Hematopoietic multipotent progenitor cell (in vitro differentiated cells): ENCODE measurements at places on chromosomes 6 and 20.

DNA sequence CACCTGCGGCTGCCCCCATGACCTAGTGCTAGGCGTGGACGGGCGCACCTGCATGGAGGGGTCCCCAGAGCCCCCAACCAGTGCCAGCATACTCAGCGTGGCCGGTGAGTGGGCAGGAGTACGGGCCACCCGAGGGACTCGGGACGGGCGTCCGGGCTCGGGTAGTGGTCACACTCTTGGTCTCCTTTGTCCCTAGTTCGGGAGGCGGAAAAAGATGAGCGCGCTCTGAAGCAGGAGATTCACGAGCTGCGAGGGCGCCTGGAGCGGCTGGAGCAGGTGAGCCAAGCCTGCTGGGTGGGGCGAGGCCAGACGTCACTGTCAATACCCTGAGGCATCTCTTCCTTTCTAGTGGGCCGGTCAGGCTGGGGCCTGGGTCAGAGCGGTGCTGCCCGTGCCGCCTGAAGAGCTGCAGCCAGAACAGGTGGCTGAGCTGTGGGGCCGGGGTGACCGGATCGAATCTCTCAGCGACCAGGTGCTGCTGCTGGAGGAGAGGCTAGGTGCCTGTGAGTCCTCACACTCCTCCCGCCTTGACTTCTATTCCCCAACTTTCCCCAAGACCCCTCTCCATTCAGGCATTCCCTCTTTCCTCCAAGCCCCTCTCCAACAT lies 2.9 kb downstream of the EGFL8 start:
- DNase-seq: no peak

- peak; percentile 42 for DNase-seq
Observed at GRCh38 chr6:7052443-7053011, 55.2 kb upstream of the RREB1 start.

DNA sequence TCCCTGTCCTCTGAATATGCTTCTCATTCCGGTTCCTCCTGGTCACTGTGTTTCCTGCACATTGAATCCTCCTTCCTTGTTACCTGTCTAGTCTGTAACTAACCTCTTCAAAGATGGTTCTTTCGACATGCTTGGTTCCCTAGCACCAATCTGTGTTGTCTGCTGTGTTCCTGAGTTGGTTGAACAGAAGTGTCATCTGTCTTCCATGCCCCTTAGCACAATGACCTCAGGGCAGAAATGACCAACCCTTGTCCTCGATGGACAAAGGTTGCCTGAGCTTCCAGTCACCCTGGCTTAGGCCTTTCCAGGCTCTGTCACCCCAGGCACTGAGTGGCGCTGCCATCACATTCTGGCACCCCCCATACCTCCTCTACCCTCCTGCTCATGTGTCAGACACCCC lies 266.8 kb upstream of the RIN2 start:
- DNase-seq: no peak

GRCh38 chr6:34243131-34243771 lies 5.6 kb downstream of the SMIM29 start:
- peak; percentile 56 for DNase-seq

GRCh38 chr6:35554811-35555210 lies 42.1 kb upstream of the TULP1 start:
- DNase-seq: no peak

GRCh38 chr6:153059757-153060156 lies 57.2 kb upstream of the MTRF1L start:
- no peak for DNase-seq

DNA sequence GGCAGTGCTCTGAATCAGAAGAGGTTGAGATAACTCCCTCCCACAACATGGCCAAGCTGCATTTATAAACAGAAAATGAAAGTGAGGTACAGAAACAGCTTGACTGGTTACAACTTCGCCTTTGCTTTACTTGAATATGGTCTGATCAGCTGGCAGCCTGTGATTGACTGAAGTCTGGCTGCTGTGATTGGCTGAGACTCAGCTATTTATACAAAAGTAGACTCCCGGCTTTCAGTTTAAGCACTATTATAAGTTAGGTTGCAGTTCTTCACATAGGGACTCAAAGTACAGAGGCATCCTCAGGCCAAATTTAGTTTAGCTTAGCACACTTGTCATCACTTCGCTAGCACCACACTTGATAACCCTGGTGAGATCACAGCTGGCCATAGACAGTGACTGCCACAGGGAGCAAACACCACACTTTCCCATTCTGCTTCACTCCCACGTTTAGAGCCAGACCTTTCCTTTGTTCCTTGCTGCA lies 362.6 kb downstream of the EPM2A start:
- no peak for DNase-seq

GRCh38 chr20:46710153-46710913 lies 884 bp downstream of the SLC2A10 start:
- DNase-seq: no peak

GRCh38 chr20:50837532-50838321 lies 42.9 kb downstream of the BCAS4 start:
- peak; percentile 36 for DNase-seq

GRCh38 chr6:157483770-157484169 lies 102.8 kb downstream of the ZDHHC14 start:
- DNase-seq: no peak

GRCh38 chr6:2768696-2769095 lies 3.5 kb downstream of the WRNIP1 start:
- no peak for DNase-seq

DNA sequence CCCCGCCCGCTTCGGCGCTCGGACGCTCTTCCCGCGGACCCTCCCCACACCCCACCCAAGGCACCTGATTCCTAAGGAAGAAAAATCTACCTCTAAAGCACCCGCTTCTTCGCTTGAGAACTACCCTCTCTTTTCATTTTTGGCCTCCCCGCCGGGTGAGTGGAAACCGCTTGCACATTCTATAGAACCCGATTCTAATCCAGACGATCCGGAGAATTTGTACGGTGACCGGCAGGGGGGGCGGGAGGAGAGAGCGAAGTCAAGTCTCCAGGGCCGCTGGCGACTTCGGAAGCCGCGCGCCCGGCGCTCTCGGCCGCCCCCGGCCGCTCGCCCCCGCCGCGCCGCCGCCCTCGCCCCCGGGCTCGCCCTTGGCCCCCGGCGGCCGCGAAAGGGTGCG lies at the start of gene RBM24:
Gene RBM24, plus strand, starts transcription at position 262 of the 397 bp plus-strand sequence. CDS start 221 bp downstream, outside the sequence.
- peak; percentile 68 for DNase-seq

DNA sequence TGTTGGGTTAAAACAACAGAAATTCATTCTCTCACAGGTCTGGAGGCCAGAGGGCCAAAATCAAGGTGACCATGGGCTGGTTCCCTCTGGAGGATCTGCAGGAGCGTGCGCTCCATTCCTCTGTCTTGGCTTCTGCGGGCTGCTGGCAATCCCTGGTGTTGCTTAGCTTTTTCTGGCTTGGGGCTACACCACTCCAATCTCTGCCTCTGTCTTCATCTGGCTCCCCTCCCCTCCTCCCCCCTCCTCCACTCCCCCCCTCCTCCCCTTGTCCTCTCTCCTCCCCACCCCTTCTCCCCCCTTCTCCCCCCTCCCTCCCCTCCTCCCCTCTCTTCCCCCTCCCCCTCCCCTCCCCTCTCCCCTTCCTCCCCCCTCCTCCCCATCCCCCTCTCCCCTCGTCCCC lies 321.3 kb upstream of the ARID1B start:
- DNase-seq: no peak

GRCh38 chr6:79335133-79335674 lies 100.7 kb upstream of the HMGN3 start:
- no peak for DNase-seq

- DNase-seq: no peak
Observed at GRCh38 chr6:39266375-39266774, 37.1 kb upstream of the KCNK5 start.

DNA sequence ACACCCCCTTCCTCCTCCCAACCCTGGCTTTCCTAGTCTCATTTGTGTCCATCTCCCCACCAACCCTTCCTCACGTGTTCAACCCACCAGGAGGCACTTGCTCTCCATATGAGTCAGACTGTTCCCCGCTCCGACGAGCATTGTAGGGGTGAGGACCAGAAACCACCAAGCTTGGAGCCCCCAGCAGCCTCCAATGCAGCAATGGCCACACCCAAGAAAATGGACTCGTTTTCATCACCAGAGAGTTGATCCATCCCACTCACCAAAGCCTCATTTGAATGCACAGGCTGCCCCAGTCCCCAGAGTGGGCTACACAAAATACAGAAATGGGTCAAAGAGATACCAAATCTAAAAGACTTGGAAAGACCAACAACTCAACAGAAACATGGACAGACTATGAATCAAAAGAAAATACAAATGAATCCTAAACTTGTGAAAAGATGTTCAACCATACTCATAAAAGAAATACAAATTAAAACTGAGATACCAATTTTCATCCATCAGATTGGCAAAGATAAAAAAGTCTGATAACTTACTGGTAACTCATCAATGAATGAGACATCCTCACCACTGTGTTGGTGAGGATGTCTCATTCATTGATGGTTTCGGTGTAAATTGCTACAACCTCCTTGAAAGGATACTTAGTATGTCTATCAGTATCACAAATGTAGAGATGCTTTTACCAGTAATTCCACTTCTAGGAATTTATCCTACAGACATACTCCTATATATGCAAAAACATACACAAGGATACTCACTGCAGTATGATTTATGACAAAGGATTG lies 68.1 kb downstream of the TRERF1 start:
- no peak for DNase-seq

DNA sequence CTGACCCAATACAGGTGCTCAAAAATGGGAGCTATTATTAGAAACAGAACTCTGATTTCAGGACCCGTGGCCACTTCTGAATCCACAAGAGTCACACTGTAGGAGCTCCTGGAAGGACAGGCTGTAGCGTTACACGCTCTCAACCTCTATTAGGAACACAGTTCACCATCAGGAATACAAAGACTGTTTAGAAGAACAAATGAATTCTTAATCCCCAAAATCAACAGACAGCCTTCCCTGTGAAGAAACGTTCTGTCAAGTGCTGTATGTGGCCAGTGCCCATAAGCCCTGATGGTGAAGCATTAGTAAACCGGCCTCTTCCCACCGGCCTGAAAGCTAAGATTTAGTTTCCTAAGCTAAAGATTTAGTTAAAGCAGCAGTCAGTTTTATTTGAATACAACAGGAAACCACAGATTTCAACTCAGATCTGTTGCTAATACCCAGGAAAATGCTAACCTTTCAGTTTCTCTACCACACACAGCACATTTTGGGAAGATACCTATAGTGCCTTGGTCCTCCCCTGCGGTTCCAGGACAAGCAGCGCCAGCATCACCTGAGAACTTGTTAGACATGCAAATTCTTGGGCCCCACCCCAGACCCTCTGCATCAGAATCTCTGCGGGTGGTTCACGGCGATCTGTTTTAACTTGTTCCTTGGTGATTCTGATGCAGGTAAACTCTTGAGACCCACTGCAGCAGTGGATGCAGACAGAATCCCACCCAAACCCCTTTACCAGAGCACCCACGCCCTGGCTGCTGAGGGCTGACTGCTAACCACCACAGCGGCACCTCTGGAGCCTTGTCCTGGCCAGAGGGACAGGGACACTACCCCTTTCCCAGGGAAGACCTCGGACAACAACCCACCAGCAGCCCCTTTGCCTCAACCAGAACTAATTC lies 33.4 kb downstream of the MTRES1 start:
- no peak for DNase-seq

DNA sequence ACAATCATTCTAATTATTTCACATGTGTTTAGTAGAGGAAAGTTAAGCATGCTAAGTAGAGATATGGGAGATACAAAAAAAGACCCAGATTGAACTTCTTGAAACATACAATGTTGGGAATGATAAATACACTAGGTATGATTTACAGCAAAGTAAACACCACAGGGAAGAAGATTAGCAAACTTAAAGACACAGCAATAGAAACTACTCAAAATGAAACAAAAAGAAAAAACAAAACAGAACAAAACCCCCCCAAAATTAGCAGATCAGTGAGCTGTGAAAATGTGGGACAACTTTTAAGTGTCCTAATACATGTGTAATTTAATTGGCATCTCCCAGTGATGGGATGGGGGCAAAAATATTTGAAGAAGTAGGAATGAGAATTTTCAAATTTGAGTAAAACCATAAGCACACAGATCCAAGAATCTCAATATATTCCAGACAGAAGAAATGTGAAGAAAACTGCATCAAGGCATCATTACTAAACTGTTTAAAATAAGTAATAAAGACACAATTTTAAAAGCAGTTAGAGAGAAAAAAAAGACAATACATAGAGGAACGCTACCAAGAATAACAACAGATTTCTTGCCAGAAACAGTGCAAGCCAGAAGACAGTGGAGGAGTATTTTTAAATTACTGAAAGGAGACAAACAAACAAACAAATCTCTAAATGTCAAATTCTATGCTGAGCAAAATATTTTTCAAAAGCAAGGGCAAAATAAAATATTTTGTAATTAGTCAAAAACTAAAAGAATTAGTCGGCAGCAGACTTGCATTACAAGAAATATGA lies 473.7 kb downstream of the QKI start:
- no peak for DNase-seq

DNA sequence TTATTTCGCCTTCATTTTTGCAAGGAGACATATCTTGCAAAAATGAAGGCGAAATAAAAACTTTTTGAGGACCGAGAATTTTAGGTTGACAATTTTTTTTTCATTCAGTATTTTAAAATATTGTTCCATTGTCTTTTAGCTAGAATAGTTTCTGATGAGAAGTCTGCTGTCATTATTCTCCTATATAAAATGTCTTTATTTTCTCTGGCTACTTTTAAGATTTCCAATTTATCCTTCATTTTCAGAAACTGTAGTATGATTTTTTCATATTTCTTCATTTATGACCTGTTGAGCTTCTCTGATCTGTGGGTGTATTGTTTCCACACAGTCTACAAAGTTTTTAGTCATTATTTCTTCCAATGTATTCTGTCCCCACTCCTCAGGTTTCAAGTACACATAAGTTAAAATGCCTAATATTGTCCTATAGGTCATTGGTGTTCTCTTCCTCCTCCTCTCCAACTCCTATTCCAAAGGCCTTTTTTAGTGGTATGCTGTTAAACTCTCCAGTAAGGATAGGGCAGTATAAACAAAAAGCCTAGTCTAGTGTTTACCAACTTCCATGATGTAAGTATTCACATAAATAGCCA lies 15.7 kb downstream of the AHI1 start:
- no peak for DNase-seq

- no peak for DNase-seq
Observed at GRCh38 chr6:110738899-110739365, 76.3 kb downstream of the CDK19 start.

DNA sequence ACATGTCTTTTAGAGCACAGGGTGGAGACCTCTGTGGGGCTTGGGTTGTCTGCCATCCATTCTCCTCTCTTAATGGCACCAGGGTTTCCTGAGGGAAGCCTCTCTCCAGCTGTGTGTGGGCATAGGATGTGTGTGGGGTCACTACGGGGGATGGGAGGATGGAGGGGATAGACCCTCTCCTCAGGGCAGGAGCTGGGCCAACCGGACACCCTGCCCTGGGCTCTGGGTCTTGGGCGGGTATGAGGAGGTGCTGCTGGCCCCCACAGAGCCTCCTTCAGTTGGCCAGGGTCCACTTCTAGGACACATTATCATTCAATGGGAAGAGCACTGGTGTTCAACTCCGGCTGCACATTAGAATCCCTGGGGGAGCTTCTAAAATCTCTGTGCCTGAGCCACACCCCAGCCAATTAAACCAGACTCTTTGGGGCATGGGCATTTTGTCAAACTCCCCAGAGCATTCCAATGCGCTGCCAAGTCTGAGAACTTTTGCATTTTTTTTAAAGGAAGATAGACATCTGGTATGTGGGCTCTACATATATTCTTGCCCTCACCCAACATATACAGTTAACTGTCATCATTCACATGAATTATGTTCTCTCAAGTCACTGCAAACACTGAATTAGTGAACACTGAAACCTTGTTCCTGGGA lies 38.5 kb downstream of the TRAM2 start:
- no peak for DNase-seq
